Nucleus accumbens (tissue), 56 donors: ENCODE measurements at places on chromosomes 1 and 21.
A peak's percentile ranks its signal among the peaks of the same experiment; 100 is the strongest.

DNA sequence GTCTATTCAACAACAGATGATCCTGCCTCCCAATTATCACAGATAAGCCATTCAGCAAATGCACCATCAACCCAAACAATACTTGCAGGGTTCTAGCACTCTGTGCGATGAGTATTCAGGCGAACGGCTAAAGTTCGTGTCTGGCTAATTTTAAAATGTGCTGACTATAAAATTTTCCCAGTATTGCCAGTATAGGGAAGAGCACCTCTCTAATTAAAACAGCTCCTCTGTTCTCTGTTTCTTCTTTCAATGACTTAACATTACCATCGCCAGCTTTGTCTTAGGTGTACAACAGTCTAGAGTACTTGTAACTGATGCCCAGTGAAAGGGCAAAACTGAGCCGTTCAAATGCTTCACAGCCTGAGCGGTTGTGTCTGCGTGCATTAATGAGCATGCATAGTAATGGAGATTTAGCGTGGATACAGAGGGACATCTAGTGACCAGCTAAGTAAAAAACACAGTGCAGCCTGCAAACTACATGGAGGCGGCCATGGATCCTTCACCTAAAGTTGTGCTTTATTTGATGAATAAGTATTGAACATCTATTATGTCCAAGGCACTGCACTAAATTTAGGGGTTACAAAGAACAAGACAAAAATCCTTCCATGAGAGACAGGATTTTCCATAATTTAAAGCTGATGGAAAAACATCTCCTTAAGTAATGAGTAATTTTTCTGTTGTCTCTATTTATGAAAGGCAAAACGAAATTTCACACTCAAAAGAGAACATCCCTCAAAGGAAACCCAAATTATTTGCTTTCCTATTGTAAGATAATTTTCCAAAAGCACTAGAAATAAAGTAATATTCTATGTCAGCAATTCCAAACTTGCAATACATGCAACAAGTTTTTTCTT lies 120.0 kb downstream of the SETD4 start:
- no peak for DNase-seq

GRCh38 chr1:42952303-42953001 lies 6.2 kb downstream of the SLC2A1 start:
- DNase-seq, result peak; percentile 47

GRCh38 chr1:226617109-226617508 lies 68.5 kb downstream of the STUM start:
- DNase-seq, result no peak

DNA sequence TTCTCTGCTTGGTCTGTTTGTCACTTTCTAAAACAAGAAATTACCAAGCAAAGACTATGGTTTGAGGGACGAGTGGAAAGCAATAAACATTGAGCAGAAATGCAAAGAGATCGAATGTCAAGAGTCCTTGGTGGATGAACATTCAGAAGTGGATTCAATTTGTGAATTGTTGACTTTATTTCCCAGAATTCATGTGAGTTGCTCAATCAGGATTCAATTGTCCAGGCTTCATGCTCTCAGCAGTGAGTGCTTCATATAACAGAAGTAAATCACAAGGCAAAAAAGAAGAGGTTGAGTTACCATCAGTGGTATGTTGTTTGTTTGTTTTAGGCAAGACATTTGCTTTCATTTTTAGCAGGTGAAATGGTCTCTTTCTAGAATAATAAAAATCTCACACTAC lies 31.9 kb downstream of the NGF start:
- no peak for DNase-seq

DNA sequence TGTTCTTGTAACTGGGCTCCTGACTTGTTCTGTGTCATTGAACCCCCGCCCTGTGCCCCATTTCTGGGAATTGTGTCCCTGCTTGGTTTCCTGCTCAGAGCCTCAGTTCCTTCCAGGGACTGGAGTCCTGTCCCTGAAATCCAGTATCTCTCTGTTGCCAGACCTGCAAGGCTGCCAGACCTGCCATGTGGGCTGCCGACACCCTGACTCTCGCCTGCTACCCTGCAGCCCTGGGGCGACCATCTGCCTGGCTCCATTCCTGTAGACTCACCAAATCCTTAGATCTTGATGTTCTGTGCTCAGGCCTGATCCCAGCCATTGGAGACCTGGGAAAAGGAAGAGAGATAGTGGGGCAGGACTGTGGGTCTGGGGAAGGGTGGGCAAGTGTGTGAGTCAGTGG lies 383.3 kb upstream of the PROX1 start:
- DNase-seq, result no peak

- no peak for DNase-seq
These were observed 1.4 kb downstream of the DVL1 start for GRCh38 chr1:1347663-1348419.

DNA sequence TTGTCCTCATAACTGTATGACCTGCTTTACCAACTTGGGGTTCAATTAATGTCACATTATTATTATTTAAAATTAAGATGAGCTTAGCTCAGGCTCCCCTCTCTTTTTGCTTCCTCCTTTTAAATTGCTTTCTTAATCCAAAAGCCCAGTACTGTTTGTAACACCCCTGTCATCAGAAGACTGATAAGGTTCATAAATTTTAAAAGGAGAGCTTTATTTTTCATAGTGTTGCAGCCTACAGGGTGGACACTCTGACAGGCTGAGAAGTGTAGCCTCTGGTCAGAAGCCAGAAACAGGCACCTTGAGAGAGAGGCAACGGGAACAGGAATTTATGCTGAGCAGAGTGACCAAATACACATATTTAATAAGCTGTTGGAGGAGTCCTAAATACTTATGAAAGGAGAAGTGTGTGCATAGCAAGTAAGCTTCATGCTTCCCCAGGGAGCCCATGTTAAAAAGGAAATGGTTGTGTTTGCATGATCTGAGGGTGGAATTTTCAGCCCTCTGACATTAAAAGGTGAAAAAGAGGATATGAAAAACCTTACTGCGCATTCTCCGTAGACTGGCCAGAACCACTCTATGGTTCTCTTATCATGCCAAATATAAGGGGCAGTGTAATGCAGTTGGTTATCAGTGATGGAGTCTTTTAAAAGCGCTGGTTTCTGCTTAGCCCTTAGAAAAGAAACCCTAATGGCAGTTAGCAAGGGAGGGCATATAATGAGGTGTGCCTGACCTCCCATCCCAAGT lies 30.5 kb upstream of the FGGY start:
- no peak for DNase-seq

GRCh38 chr1:107442551-107442950 lies 301.7 kb downstream of the NTNG1 start:
- DNase-seq, result no peak

DNA sequence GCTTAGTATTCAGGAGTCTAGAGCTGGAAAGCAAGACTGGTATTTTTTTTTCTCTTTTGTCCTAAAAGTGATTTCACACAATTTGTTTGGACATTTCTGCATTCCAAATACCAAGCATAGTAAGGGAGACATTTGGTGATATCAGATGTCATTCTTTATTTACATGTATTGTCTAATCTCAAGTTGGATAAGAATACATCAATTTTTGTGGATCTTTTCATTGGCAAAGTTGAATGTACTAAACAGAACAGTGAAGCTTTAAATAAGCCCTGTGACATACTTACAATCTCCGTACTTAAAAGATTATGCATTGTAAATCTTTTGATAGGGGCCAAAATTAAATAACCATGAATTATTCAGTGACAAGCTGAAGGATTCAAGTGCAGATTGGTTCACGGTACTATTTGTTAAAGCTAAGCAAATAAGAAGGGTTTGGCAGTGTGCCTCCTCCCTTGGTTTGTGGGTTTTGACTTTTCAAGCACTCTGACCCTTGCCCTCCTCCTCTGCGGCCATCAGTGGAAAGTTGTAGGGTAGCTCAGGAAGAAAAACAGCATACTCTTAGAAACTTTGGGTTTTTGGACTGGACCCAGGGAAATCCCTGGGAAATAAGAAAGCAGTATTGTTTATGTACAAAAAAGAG lies 663.7 kb downstream of the ADGRL2 start:
- no peak for DNase-seq

DNA sequence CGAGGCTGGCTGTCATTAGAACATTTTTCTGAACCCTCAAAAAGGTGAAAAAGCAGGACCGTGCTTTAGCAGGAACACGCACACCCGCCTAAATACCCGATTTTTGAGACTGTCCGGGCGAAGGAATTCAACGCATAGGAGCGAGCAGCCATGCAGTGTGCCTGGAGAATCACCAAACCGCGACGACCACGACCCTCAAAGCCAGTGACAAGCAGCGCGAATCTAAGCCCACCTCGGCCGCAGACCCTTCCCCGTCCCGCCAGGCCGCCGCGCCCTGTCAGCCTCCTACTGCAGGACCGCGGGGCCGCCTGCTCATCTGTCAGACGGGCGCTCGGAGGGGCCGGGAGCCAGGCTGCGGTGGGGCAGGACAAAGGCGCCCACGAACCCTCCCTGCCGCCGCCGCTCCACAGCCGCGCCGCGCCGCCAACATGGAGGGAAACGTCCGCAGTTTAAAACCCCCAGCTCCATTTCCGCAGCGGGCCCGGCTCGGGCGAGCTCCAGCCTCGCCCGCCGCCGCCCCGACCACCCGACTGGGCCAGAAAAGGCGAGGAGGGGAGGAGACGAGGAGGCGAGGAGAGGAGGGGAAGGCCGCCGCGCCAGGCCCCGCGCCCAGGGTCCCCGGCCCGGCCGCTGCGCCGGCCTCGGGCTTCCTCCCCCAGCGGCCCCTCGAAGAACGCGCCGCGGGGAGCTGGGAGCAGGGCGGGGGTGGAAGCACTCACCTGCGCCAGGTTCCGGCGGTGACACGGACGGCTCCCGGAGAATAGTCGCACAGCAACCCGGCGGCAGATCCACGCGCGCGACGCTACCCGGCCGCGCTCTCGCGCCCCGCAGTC lies at the start of gene LBR:
TSS of gene LBR (minus strand) at position 804 of the 833 bp plus-strand sequence. CDS start 3,963 bp downstream, outside the sequence.
- DNase-seq, result no peak

DNA sequence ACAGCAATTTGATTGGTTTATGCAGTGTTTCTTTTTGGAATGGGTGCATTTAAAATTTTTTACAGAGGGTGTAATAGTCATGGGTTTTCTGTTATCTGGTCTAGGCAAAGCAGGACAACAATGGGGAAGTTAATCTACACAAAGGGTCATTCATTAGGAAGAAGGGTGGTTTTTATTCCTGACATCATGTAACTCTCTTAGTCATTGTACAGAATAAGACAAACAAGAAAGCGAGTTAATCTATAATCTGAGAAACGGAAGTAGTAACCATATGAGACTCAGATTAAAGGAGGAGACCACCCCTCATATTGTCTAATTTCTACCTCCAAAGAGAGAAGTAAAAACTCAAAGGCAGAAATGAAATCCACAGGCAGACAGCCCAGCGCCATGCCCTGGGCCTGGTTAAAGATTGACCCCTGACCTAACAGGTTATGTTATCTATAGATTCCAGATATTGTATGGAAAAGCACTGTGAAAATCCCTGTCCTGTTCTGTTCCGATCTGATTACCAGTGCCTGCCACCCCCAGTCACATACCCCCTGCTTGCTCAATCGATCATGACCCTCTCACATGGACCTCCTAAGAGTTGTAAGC lies 10.5 kb upstream of the IFI6 start:
- DNase-seq, result no peak

- DNase-seq, result peak; percentile 48
These were observed 339.9 kb downstream of the NTNG1 start for GRCh38 chr1:107480548-107481415.

- DNase-seq, result no peak
These were observed 14.5 kb downstream of the TIAM1 start for GRCh38 chr21:31329456-31330143.

GRCh38 chr1:3515774-3516480 lies 61.5 kb downstream of the ARHGEF16 start:
- DNase-seq, result no peak

DNA sequence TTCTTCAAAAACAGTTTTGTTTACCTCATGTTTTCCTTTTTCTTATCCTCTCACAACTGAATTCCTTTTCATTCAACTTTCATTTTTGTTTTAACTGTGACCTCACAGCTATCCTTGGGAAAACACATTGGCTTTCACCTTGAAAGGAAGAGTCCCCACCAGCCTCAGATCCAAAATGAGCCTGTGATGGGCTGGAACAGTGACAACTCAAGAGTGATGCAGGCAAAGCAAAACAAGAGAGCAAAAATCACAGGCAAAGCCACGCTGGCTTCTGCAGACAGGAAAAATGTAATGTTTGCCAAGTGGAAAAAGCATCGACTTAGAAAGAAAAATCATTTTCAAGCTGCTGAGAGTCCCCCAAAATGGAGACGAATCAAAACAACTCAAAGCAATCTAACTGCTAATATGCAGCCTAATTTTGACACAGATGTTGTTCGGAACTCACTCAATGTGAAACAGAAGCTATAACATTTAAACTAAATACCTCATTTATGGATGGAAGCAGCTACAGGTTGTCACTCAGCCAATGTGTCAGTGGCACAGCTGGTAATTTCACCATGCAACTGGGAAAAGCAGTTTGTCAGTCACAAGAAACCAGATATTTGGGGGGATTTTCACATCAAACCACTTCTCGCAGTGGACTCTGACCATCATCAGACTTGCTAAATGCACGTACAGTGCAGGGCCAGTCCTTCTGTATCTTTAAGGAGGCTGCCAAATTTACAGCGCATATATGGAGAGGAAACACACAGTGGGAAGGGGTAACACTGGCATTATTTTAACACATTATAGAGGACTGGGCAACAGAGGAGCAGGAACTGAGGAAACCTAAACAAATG lies 50.7 kb downstream of the ALG14 start:
- DNase-seq, result no peak

DNA sequence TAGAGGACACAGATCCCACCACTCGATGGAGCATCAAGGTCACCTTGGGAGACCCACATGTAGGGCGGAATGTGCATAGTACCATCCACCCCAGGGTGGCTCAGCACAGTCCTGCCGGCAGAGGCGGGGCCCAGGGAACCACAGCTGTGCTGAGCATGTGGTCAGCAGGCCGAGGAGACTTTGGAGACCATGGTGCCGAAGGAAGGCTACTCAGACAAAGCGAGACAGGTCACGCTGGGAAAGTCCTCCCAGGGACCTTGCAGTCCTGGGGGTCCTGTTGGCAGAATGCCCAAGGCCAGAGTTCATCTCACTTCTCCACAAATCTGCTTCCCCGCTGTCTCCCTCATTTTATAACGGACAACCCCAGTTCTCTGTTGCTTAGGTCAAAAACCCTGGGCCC lies 22.5 kb downstream of the WNT3A start:
- DNase-seq, result no peak

DNA sequence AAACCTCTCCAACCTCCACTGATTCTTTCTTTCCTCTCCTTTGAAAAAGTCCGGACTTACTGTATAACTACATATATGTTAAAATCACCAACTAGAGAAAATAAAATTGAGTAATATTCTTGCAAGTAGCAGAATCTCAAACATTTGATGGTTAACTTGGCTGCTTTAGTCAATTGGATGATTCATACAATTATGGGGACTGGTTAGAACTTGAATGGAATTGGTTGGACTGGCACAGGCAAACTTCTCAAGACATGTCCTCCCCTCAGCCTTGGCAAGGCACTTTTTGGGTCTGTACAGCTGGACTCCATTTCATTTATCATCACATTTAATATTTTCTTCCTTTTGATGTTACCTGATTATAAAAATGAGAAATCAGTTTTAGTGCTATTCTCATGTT lies 6.5 kb downstream of the WLS start:
- DNase-seq, result no peak

DNA sequence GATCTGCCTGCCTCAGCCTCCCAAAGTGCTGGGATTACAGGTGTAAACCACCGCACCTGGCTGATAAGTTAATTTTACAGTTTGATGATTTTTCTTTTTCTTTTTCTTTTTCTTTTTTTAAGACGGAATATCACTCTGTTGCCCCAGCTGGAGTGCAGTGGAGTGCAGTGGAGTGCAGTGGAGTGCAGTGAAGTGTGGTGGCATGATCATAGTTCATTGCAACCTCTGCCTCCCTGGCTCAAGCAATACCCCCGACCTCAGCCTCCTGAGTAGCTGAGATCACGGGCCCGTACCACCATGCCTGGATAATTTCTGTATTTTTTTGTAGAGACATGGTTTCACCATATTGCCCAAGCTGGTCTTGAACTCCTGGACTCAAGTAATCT lies 84.4 kb upstream of the CXADR start:
- DNase-seq, result no peak
